Stimulated activated CD4-positive, alpha-beta T cell treated with anti-CD3 and anti-CD28 coated beads, Interleukin-1b, Interleukin-23, amount 100 ng/mL, for 1 hour (primary cell): ENCODE measurements at places on chromosomes 2 and 18.

- DNase-seq: no peak
Observed at GRCh38 chr2:217621391-217621801, 381.4 kb downstream of the TNS1 start.

DNA sequence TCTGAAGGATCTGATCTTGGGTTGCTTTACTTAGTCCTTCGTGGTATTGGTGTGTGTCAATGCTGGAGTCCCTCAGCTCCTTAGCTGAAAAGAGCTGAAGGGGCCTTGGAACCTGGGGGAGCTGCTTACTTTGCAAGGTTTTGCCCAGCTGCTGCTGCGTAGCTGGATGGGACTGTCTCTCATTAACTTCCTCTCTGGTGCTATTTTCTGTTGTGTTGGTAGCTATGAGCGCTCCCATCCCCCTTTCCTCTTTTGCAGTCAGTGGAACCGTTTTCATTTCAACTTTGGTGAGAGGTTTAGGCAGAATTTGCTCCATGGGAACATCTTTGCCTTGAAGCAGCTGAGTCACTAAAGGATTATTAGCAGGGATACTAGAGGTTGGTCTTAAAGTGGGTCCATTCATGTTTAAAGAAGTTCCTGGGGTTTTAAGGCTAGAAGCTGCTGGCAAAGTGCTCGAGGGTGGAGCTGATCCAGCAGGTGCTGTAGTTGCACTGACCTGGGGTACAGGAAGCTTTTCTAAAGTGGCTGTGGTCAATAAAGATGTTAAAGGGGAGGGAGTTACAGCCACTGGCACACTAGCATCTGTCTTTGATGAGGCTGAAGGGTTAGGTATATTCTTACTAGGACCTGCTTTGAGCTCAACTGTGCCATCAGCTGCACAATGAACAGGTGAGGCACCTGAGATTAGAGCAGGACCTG lies 69.9 kb upstream of the DTNB start:
- DNase-seq: no peak

DNA sequence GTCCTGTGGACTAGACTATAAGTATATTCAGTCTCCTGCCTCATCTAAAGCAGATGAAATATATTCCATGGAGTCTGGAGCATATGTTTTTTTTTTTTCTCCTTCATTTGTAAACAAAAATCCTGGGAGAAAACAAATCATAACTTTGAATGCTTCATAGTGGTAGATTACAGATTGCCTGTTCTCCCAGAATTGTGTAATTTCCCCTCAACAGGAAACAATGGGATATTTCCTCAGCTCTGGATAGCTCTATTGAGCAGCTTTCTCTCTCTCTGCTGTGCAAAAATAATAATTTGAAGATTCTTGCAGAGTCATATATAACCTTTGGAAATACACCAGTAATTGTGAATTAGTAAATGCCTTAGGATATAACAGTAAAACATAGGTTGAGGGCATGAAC lies 1406.6 kb upstream of the ACVR2A start:
- no peak for DNase-seq

- peak; percentile 11 for DNase-seq
Observed at GRCh38 chr2:42238644-42239288, 69.6 kb downstream of the EML4 start.

DNA sequence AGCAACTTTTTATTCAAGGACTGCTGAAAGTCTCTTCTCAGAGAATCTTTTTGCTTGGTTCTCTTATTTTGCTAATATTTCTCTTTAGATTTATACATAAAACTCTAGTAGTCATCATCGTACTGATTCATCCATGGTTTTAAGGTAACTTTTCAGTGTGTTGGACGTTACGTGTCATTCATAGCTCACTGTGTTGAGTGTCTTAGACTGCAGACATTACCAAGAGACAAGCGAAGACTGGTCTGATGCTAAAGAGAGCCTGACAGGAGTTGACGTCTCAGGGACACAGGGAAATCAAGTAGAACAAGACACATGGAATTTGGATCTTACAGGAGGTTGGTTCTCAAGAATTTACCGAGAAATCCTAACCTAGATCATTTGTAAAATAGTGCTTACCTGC lies 25.5 kb downstream of the RBM44 start:
- no peak for DNase-seq

GRCh38 chr18:46433121-46433826 lies 223.7 kb downstream of the LOXHD1 start:
- no peak for DNase-seq

DNA sequence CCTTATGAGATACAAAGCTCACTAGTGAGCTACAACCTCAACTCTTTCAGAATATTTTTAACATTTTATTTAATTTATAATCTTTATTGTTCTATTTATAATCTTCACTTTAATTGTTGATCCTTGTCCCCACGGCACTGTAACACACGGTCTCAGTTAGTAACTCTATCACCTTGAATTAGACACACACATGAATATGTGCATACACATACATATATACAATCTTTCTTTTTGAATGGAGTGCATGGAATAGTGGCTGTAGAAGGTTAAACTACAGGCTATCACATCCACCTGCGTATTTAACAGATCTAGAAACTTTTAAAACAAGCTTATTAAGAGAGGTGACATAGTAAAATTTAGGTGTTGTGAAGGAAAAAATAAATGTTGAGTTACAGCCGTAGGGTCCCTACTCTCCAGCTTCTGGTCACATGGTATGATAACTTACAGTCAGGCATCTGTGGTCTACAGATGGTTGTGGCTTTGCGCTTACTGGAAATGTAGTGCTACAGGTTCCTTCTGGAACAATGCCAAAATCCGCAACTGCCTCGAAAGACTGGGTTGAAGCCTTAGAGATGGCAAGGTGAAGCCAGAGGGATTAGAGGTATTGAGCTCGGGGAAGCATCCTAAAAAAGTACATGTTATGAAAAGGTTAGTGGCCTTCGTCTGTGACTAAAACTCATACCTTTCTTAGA lies 1324.1 kb upstream of the SLC39A10 start:
- no peak for DNase-seq

DNA sequence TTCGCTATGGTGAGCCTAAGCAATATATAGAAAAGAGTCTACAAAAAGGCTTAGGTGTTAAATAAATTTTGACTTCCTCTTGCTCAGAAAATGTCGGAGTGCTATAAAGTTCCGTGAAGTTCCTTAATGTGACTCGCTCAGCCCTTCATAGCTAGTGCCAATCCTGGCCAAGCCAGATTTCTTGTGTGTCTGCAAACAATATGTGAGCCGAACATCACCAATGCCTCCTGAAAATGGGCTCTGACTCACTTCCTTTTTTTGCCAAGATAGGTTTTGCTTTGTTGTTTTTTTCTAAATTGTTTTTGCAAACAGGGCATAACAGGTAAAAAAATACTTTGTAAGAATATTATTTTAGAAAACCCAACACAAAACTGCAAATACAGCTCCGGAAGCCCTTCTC lies 26.1 kb downstream of the CDC42EP3 start:
- DNase-seq: no peak
